Type B pancreatic cell (in vitro differentiated cells): ENCODE measurements at places on chromosomes 5 and 9.

DNA sequence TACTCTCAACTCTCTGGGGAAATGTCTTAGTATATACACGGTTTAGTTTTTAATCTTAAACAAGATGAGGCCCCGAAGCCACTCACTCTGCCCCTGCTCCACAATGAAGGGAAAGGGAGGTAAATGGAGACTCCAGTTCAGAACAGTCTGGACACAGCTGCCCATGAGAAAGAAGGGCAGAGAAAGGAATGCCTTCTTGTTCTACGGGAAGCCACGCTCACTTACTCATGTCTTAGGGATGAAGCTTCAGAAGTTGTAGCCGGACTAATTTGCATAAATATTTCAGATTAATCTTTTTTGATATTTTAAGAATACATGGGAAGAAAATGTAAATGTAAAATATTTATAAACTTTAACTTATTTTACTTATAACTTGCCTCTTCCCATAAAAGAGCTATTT, 94.0 kb downstream of the COL23A1 start:
- H3K27me3 ChIP-seq, result no peaks in the 10 kb centered on the region
- H3K4me1 ChIP-seq, result peaks cover 12% of the 10 kb centered on the region
- DNase-seq, result no peak
- no peaks in the 10 kb centered on the region for H3K36me3 ChIP-seq

GRCh38 chr9:128683340-128684064, 5.5 kb upstream of the SET start:
- H3K36me3 ChIP-seq, result peaks cover 11% of the 10 kb centered on the region
- H3K4me1 ChIP-seq, result peaks cover 37% of the 10 kb centered on the region
- peak overlapping the region; percentile 97 for H3K4me3 ChIP-seq
- no peaks in the 10 kb centered on the region for H3K27me3 ChIP-seq

- no peaks in the 10 kb centered on the region for H3K27me3 ChIP-seq
- H3K4me1 ChIP-seq, result peaks cover 7% of the 10 kb centered on the region
- H3K36me3 ChIP-seq, result no peaks in the 10 kb centered on the region
- peak overlapping the region; percentile 72 for H3K27ac ChIP-seq
- H3K4me3 ChIP-seq, result no peak overlapping the region
Observed at GRCh38 chr9:134391319-134392231, 65.3 kb downstream of the RXRA start.

DNA sequence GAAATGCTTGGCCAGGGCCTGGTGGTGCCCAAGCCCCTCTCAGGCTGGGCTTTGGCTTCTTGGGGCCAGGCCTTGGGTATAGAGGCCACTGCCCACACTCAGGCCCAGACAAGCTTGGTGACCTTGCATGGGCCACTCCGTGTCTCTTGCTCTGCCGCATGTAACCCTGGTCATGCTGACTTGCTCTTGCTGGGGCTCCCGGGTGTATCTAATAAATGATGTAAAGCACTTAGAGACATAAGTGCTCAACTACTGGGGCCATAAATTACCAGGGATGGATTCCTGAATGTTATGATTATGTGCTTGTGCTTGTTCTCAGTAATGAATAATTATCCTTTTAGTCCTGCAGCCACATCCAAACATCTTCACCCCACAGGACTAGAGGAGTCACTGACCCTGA, 54.0 kb downstream of the C5orf15 start:
- no peak overlapping the region for H3K27ac ChIP-seq
- H3K4me1 ChIP-seq, result peaks cover 12% of the 10 kb centered on the region
- peaks cover 22% of the 10 kb centered on the region for H3K27me3 ChIP-seq
- no peak overlapping the region for H3K4me3 ChIP-seq
- DNase-seq, result no peak

GRCh38 chr5:133939668-133940067, 28.8 kb downstream of the C5orf15 start:
- H3K4me1 ChIP-seq, result peaks cover 32% of the 10 kb centered on the region
- DNase-seq, result no peak
- peak overlapping the region; percentile 74 for H3K27ac ChIP-seq
- peaks cover under 1% of the 10 kb centered on the region for H3K27me3 ChIP-seq
- H3K4me3 ChIP-seq, result no peak overlapping the region

DNA sequence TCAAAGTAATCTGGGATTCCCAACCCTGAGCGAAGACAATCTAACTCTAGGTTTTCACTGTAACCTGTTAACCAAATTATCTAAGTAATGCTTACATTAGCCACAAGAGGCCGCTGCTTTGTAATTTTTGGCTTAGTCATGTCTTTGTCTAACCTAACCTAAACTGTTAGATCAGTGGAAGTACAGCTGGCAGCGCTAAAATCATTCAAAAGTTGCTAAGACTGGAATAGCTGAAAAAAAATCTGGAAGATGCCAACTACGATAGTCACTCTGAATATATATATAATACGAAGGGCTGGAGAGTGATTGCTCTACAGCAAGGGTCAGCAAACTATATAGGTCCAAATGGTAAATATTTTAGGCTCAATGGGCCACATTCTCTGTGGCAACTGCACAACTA, 60.2 kb downstream of the FBXO38 start:
- peak overlapping the region; percentile 30 for H3K27ac ChIP-seq
- no peaks in the 10 kb centered on the region for H3K27me3 ChIP-seq
- H3K4me3 ChIP-seq, result no peak overlapping the region

- no peaks in the 10 kb centered on the region for H3K36me3 ChIP-seq
- DNase-seq, result no peak
- H3K4me3 ChIP-seq, result no peak overlapping the region
- H3K27ac ChIP-seq, result no peak overlapping the region
- H3K4me1 ChIP-seq, result no peaks in the 10 kb centered on the region
- no peaks in the 10 kb centered on the region for H3K27me3 ChIP-seq
Observed at GRCh38 chr5:93736284-93736683, 5.1 kb downstream of the POU5F2 start.
